Suppressor macrophage (primary cell): ENCODE measurements at places on chromosomes 7 and 10.
A peak's percentile ranks its signal among the peaks of the same experiment; 100 is the strongest.

- DNase-seq = peak; percentile 41
Measured at GRCh38 chr7:130491841-130492522, at the start of gene MEST. Gene MEST (plus strand): TSS chr7:130492085. CDS start chr7:130492314, 229 bp downstream.

DNA sequence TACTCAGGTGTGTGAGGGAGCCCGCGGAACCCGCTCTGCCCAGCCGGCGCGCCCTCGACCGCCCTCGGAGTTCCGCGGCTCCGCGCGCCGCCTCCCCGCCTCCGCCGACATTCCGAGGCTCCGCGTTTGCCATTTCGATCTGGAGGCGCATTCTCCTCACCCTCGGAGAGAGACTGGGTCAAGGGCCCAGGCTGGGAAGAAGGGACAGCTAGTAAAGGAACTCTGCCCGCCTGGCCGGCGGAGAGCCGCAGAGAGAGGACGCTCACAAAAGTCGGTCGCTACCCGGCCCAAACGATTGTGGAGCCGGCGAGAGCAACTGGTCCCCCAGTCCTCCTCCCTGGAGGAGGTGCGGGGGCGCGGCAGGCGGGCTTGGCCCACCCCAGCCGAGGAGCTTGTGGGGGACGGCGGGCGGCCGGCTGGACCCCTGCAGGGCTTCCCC, 74.5 kb upstream of the LEP start:
- DNase-seq = peak; percentile 34

DNA sequence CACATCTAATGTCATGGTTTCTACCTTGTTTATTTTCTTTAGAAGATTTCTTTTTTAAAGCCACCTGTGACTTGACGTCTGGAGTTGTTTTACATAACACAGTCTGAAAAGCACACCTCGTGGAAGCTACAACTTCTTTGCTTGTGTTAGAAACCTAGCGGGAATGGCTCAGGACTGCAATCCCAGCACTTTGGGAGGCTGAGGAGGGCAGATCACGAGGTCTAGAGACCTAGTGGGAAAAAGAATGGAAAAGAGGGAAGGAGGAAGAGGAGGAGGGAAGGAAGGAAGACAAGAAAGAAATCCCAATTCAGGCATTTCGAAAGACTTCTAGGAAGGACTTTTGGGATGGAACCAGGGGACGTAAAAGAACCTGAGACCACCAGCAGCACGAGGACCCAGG, 146.3 kb upstream of the CELF2 start:
- DNase-seq = no peak

GRCh38 chr10:61730671-61731070, 67.9 kb downstream of the CABCOCO1 start:
- DNase-seq = no peak

DNA sequence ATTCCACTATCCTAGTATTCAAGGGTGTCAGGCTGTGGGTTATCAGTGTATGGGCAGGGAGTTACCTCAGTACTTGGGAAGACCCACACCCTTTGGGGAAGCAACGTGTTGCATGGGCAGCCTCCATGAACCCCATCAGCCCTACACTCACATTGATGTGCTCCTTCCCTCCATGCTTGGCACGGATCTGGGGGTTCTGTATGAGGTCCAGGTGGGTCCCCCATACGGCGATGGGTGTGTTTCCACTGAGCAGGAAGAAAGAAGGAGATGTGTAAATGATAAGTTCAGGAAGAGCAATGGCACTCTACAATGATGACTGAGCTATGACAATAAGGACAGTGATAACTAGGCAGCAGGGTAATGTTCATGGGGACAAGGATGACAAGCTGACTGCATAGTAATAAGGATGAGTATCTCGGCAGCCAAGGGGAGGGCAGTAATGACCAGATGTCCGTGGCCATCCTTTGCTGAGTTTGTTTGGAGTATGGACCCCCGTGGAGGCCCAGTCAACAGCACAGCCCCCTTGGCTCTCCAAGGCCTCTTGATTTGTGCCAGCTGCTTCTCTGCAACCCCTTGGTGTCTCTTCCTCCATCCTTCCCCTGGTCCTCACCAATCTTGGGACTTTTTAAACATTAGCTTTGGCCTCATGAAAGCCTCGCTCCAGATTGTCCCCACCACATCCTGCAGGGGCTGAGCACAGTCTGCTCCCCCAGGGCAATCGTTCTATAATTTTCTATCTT, 394.2 kb downstream of the PLXNA4 start:
- no peak for DNase-seq

GRCh38 chr7:151493083-151493482, 26.6 kb downstream of the RHEB start:
- DNase-seq = no peak

DNA sequence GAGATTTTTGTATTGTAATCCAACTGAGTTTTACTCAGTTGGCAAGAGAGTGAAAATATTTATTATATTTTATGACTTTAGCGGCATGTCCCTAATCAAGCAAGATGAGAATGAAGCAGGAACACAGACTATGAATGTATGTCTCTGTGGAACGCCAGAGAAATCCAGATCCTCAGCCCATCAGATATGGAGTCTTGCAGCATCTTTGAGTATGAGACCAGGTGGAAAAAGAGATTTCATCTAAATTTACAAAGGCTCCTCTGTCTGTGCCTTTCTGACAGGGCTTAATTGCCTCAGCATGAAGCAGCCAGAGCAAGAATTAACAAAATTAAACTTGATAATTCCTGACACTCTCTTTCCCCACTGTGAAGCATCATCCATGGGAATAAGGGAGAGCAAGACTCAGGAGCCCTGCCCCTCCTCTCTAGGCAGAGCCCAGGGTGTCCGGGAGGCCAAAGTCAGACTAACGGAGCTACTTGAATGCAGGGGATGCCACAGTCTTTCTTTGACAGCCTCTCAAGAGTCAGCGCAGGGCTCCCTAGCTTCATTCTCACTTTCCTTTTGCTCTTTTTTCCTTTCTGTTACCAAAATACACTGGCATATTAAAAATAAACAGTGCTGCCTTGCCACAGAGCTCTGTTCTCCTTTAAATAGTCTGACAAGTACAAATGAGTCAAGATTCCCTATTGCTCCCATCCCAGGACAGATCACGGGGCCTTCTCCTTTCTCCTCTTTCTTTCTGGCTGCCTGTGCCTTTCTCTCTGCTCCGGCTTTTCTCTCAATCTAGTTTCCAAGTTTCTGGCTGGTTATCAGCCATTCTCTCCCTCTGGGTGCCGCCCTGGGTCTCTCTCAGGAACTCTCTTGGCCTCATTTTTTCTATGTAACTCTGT, 132.2 kb upstream of the INHBA start:
- no peak for DNase-seq

GRCh38 chr10:96681524-96681923, 38.8 kb downstream of the PIK3AP1 start:
- DNase-seq = peak; percentile 53

- DNase-seq = peak; percentile 63
Measured at GRCh38 chr10:72322030-72322279, 32.8 kb downstream of the DNAJB12 start.

- DNase-seq = no peak
Measured at GRCh38 chr10:113494761-113495160, 58.1 kb upstream of the HABP2 start.

DNA sequence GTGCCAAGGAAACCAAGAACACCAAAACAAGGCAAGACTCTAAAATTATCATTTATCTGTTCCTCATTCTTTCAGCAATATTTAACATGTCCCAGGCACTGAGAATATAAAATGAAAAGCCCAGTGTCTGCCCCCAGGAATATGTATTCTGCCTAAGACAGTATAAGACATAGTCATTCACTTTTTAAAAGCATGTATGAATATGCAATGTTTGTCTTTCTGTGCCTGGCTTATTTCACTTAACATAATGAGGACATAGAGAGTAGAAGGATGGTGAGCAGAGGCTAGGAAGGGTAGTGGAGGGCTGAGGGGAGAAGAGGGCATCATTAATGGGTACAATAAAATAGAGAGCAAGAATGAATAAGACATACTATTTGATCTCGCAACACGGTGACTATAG, 44.6 kb upstream of the BET1 start:
- DNase-seq = no peak

GRCh38 chr7:80017101-80017698, 117.4 kb upstream of the GNAI1 start:
- DNase-seq = no peak

DNA sequence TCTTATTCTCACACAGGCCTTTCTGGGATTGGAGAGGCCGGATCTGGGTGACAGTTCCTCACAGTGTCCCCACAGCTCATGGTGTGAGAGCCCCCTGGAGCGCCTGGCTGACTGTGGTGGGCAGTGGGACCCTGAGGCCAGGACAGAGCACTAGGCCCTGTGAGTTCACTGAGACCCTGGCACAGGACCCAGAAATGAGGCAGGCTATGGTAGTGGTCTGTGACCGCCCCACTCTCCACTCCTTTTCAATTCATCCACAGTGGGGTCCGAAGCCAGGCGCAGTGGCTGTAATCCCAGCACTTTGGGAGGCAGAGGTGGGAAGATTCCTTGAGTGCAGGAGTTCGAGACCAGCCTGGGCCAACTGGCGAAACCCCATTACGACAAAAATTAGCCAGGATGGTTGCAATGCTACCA, 95.9 kb upstream of the TNRC18 start:
- no peak for DNase-seq

GRCh38 chr10:97006364-97006763, 174.3 kb downstream of the LCOR start:
- DNase-seq = no peak

DNA sequence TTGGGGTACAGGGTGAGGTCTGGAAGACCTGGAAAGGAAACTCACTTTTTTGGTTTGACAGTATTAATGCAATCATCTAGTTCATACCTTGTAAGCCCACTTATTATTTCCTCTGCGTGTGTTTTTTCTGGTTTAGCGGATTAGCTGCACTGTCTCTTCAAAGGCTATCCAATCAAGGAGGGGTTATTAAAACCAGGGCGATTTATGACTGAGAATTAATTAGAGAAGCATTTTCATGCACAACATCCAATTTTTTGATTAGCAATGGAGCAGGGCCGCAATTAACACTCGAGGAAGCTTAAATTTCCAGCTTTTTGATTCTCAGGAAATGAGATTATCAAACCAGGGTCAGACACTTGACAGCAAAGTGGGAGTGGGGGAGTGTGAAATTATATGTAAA, 248.9 kb downstream of the EXOC4 start:
- no peak for DNase-seq

GRCh38 chr10:129033340-129033739, 433.7 kb upstream of the MGMT start:
- no peak for DNase-seq

DNA sequence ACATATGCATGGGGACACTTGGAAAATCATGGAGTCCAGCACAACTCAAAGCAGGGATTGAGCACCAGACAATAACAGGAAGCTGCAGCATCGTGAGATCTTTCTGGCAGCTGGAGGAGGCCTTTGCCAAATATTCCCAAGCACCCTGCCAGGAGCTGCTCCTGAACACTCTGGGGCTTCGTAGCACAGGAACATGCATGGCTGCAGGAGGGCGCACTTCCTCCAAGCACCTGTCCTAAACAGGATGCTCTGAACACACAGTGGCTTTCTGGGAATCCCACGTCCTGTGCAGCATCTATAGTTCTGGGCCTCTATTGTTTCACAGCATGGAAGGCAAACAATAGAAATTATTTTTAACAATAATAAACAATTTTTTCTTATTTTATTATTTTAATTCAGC, 4.1 kb downstream of the ABLIM1 start:
- no peak for DNase-seq

GRCh38 chr7:14858410-14858809, 44.1 kb downstream of the DGKB start:
- no peak for DNase-seq
